ENCODE measurements at places on chromosomes 11 and 22.

DNA sequence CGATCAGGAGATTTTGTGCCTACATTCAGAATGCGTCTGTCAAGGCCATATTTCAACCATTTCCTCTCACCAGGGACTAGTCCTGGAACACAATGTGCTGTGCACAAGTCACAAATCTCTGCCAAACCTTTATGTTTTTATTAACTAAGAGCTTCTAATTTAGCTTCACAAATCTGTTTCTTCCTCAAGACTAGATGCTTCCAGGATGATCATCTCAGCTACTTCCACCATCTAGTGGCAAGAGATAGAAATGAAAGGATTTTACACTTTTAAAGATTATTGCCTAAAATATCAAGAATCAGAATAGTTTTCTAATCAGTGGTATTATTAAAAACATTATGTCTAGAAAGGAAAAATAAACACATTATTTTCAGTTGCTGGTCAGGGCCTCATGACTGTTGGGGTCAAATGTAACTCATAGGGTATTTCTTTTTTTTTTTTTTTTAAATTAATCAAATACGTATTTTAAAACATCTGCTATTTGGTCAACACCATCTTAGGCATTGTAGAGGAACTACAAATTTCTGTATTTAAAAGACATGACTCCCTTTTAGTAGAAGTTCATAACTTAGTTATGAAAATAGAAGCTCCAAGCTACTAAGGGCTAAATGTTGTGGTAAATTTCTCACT, 1102.6 kb downstream of the DLG2 start:
- DNase-seq = no peak

- no peak for DNase-seq
Observed at GRCh38 chr11:100578831-100579311, 108.2 kb upstream of the ARHGAP42 start.

- DNase-seq = no peak
Observed at GRCh38 chr11:861105-861479, 18.4 kb downstream of the TSPAN4 start.

DNA sequence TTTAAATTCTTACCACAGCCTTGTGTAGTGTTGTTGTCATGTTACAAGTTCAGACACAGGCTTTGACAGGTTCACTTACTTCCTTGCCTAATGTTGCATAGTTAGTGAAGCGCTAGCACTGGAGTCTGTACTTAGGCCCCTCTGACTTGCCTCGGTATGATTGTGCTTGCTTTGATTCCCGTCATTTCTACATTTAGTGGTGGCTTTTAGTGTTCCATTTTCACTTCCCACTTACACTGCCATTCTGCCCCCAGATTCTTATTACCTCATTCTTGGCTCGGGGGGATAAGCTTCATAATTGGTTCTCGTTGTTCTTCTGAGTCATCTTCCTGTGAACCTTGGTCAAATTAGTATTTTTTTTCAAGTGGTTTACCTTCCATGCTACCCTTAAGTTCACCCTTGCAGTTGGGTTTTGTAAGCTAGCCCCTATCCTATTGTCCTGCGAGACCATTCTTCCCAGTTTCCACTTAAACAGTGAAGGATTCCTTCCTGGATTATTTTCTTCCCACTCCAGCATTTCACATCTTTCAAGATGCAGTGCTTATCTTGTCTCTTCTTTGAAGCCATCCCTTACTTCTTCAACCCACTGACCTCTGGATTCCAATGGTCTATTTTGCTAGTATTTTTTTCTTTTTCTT, 68.7 kb downstream of the DDX10 start:
- DNase-seq = no peak

DNA sequence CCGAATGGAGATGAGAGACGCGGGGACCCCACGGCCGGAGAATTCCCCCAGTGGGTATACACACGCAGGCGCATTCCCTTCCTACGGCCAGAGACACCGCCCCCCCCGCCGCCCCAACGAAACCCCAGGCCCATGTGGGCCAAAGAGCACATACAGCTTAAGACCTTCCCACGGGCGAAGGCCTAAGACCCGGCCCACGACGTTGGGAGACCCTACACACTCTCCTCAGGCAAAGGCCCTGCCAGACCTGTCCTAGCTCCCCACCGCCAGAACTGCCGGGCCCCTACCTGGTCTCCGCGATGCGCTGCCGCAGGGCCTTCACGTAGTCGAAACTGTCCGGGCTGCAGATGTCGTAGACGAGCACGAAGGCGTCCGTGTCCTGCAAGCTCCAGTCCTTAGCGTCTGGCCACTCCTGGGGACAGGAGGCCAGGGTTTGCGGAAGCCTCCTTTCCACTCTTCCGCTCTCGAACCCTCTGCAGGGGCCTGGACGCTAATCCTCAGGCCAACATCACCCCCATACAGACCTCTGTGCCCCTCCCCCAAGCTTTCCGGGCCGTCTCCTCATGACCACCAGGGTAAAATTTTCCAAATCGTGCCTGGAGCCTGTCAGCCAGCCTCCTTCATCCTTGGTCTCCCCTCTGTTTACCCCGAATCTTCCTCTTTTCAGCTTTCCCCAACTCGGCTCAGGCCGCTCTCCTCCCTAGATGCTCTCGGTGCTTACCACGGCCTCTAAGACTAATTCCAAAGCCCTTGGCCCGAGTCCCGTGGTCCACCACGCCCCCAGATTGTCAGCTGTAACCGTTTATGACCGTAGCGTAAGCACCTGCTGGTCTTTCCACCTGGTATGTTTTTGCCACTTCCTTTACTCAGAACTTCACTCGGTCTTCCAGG, 1.7 kb downstream of the RASL10A start:
- peak; percentile 70 for DNase-seq

DNA sequence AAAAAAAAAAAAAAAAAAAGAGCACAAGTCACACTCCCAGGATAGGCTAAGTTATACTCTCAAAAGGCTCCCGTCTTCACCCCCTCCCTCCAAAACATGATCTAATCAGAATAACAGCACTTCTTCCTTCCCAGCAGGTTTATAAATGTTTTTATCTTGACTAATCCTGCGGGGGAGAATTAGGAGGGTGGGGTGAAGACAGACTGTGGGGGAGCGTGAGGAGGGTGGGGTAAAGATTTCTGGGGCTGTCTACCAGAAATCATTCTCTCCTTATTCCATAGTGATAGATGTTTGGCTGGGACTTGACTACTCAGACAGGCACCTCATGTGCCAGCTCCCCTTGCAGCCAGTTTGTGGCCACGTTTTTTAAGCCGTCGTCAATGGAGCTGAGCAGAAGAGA, 17.0 kb downstream of the KCNE3 start:
- no peak for DNase-seq

- no peak for DNase-seq
Observed at GRCh38 chr11:75383246-75383645, 16.1 kb upstream of the RPS3 start.

- no peak for DNase-seq
Observed at GRCh38 chr11:35302398-35302797, 117.0 kb downstream of the SLC1A2 start.

Measured in sigmoid colon (tissue), 7 donors.